Suppressor macrophage (primary cell): ENCODE measurements at places on chromosomes 3 and 15.

DNA sequence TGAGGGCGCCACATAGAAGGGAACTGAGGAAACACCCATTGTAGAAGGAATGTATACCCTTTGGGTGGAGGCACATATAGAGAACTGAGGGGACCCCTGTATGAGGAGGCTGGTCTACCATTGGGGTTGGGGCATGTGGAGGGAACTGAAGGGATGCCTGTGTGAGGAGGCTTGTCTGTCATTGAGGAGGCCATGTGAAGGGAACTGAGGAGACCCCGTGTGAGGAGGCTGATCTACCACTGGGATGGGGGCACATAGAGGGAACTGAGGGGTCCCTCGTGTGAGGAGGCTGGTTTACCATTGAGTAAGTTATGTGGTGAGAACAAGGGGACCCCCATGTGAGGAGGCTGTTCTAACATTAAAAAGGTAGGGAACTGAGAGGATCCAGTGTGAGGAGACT is 156.1 kb downstream of the FBLN2 start:
- no peak for DNase-seq

- DNase-seq = no peak
Observed at GRCh38 chr15:55710286-55710685, 32.7 kb downstream of the PRTG start.

GRCh38 chr3:129087138-129087702 is 26.6 kb downstream of the GP9 start:
- DNase-seq = no peak

GRCh38 chr3:193712938-193713337 is 119.9 kb downstream of the OPA1 start:
- DNase-seq = no peak

GRCh38 chr15:70291305-70292075 is 193.8 kb upstream of the TLE3 start:
- DNase-seq = no peak

GRCh38 chr3:107206141-107206540 is 171.1 kb upstream of the CCDC54 start:
- DNase-seq = peak; percentile 19

GRCh38 chr3:173711619-173712018 is 314.1 kb downstream of the NLGN1 start:
- DNase-seq = no peak

DNA sequence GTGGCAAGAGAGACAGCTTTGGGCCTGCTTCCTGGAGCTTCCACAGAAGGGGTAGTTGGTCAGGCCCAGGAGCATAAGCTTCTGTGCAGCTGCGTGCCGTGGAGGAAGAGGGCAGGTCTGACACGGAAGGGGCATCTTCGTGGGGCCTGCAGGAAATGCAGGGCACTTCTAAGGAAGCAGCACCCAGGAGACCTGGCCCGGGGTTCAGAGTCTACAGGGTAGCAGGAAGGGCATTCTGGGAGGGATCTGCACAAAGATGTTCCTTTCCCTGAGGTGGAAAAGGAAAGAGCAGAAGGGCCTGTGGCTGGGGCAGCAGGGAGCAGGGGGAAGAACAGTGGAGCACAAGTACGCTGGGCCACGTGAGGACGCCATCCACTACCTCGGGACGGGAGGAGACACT is 85.1 kb downstream of the DNAJB8 start:
- no peak for DNase-seq

- DNase-seq = no peak
Observed at GRCh38 chr15:31857194-31857593, 173.1 kb upstream of the CHRNA7 start.

GRCh38 chr3:138441256-138441655 is 6.8 kb downstream of the ESYT3 start:
- no peak for DNase-seq

DNA sequence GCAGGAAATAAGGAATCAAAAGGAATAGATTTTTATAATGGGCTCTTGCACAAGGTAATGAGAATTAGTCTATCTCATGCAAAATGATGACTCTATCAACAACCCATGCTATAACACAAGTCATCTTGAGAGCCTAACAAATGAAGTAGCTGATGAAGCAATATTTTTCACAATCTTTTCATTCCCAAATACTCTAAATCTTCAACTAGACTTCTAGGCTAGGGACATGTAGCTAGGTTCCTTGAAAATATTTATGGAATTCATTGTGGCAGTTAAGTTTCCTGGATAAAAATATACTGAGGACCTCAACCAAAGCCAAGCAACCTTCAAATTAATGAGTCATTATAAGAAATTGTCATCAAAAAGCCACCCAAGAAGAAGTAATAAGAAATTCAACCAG is 55.4 kb downstream of the DCBLD2 start:
- no peak for DNase-seq

DNA sequence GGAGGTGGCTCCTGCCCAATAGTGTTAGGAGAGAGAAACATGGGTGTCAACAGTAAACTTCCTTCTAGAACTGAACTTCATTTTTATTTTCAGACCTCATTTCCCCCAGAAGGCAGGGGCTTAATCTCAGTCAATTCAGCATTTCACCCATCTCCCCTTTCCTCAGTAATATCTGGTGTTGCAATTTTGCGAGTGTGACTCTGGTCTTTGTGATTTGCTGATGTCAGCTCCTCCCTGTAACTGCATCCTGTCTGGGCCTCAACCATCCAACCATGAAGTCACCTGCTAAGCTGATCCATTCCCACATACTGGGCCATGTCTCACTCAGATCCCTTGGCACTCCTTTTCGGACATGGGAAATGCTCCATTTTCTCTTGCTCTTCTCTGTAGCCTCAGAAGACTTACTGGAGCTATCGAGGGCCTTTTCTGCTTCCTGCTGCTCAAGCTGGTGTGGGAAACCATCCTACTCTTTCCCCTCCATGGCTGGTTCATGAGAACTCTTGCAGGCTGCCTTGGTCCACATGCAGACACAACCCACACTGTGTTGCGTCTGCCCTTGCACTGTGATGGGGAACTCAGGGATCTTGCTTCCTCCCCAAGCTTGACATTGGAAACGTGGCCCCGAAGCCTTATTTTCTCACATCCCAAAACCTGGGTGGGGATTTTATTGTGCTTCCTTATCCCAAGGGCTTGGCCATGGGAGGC is 24.6 kb downstream of the CCR4 start:
- DNase-seq = peak; percentile 68

GRCh38 chr3:147428754-147429153 is 19.6 kb downstream of the ZIC1 start:
- DNase-seq = no peak

GRCh38 chr3:184360929-184361531 is 375 bp downstream of the CLCN2 start:
- no peak for DNase-seq

DNA sequence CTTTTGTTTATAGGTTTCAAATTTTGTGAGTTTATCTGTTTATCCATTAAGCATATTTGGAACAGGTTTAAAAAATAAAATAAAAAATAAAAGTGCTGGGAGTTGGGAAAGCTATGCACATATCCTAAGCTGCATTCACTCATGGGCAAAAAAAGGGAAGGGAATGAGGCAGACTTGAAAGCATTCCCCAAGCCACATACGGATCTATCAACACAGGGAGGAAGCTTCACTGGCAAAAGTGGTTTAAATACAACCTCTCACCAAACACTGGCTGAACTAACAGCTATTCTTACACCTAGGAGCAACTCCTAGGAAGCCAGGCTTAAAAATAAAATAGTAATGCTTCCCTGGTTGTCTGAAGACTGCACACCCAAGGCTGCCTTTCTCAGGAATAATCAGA is 101.2 kb downstream of the PCCB start:
- DNase-seq = no peak

GRCh38 chr15:39588531-39589192 is 7.8 kb downstream of the THBS1 start:
- DNase-seq = no peak

DNA sequence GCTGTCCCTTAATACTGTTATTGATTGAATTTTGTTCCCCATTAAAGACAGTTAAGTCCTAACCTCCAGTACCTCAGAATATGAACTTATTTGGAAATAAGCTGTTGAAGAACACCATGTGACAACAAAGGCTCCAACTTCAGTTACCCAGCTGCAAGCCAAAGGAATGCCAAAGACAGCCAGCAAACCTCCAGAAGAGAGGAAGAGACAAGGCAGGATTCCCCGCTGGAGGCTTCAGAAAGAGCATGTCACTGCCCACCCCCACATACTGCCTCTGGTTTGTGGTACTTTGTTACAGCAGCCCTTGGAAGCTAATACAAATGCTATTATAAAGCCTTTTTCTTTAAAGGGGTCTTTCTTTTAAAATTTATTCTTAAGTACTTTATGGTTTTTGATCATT is 18.4 kb upstream of the NEK10 start:
- DNase-seq = no peak

DNA sequence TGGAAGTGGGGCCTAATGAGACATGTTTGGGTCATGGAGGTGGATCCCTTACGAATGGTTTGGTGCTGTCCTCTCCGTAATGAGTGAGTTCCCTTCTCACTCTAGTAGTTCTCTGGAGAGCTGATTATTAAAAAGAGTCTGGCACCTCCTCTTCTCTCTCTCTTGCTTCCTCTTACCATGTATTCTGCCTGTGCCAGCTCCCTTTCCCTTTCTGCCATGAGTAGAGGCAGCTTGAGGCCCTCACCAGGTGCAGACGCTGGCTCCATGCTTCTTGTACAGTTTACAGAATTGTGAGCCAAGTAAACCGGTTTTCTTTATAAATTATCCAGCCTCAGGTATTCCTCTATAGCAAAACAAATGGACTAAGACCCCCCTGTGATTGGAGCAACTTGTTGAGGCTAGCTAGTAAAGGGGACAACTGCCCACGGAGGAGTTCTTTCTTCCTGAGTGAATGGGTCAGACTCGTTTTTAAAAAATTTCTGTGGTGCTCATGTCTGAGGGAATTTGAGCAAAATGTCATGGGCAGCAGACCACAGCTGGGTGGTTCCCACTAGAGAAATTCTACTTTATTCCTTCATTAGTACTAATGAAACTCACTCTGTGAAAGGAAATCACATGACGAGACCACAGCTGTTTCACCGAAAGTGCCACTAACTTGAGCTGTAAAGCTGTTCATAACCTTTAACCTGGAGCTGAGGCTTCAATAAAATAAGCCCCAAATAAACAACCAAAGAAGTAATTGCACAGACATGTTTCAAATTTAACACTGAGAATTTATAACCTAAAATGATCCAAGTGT is 210.0 kb downstream of the NFKBIZ start:
- DNase-seq = no peak

DNA sequence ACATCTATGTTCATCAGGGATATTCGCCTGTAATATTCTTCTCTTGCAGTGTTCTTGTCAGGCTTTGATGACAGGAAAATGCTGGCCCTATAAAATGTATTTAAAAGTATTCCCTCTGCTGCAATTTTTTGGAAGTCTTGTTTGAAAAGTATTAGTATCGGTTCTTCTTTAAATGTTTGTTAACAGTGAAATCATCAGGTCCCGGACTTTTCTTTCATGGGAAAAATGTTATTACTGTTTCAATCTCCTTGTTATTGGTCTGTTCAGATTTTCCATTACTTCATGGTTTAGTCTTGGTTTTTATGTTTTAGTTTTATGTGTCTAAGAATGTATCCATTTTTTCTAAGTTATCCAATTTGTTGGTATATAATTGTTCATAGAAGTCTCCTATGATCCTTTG is 225.6 kb downstream of the RBMS3 start:
- DNase-seq = no peak

GRCh38 chr3:149507491-149508324 is 33.2 kb downstream of the TM4SF4 start:
- peak; percentile 85 for DNase-seq

GRCh38 chr3:13549623-13550422 is 898 bp downstream of the FBLN2 start:
- peak; percentile 3 for DNase-seq

- peak; percentile 93 for DNase-seq
Observed at GRCh38 chr15:55108858-55109518, 87.8 kb downstream of the RSL24D1 start.

DNA sequence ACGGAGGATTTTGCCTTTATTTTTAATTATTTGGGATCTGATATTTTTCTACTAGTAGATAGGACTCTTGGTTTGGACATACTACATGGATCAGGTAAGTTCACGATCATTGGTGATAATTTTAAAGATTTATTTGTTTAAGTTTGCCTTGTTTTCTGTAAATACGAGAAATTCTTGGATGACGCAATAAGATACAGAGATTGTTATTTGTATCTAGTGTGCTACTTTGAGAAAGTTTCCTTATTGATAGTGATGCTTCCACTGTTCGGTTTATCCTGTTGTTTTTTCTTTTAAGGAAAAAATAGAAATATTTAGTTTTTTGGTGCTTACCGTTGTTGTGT is 577 bp downstream of the CHD2 start:
- DNase-seq = no peak

DNA sequence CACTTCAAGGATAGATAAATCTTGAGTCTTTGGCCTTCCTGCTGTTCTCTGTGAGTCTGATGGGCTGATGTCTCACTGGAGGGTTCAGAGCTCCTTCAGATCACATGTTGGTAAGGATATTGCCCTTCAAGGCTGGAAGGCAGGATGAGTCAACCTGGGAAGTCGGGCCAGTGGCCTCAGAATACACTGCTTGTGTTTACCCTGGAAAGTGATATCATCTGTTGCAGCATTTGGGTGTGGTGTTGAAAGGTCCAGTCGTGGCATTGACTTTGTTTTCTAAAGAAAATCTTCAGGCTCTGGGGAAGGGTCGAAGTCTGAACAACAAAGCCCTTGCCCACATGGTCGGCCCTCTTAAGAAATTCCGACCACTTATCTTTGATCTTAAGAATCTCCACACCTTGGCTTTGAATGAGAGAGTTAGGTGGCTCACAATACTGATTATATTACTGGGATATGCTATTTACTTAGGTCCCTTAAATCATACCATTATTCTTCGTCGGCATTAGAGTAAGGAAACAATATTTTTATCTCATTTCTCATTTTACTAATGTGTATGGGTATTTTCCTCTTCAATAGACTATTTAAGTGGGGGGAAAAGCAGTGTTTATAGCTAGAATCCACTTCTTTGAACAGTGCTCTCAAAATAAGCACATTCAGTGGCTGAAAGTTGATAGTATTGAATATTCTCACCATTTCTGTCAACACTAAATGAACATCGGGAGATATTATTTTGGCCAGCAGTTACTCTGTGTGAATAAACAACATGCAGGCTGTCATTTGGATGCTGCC is 303.9 kb upstream of the RASGRP1 start:
- DNase-seq = peak; percentile 27

GRCh38 chr15:101213147-101213546 is 38.7 kb downstream of the CHSY1 start:
- DNase-seq = peak; percentile 60

DNA sequence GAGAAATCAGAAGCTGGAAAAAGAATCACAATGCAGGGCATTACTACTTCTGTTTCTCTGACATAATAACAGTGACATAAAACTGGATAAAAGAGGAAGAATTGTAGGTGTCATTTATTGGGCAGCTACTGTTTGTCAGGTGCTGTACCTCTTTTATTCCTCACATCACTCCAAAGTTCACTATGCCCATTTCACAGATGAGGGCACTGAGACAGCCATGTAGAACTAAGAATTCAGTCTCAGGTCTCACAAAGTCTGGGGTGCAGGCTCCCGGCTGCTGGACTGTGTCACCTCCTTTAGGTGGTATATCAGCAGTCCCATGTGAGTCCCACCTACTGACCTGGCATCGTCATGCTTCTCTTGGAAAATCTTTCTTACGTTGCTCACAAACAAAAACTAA is 20.8 kb downstream of the TMEM212 start:
- DNase-seq = no peak

GRCh38 chr15:20643024-20643770 is 101.6 kb upstream of the GOLGA6L6 start:
- no peak for DNase-seq
